Cardiac muscle cell (in vitro differentiated cells and primary cell): ENCODE measurements at places on chromosomes 6 and 20. TPM values are rescaled to one million over a fixed set of nuclear protein-coding genes. Genes with fewer than 3 reads are reported as not detected.
A peak's percentile ranks its signal among the peaks of the same experiment; 100 is the strongest.

GRCh38 chr6:33694401-33694931 lies 17.0 kb downstream of the UQCC2 start:
- DNase-seq: peak; percentile 30

DNA sequence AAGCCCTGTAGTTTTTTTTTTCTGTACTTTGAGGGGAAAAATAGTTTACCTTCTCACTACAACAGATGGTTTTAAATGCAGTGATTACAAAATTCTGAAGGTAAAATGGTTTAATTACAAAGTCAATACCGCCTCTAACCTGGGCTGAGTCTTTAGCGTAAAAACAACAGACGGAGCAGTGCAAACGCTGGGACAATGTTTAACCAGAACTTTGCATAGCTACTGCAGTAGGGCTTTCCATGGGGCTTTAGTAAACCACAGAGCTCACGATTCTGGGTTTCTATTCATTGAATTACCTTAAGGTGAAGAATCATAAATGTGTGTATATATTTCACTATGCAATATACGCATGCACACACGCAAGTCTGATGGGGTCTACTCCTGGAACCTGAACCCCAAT lies 77.9 kb downstream of the RFX6 start:
- no peak for DNase-seq

DNA sequence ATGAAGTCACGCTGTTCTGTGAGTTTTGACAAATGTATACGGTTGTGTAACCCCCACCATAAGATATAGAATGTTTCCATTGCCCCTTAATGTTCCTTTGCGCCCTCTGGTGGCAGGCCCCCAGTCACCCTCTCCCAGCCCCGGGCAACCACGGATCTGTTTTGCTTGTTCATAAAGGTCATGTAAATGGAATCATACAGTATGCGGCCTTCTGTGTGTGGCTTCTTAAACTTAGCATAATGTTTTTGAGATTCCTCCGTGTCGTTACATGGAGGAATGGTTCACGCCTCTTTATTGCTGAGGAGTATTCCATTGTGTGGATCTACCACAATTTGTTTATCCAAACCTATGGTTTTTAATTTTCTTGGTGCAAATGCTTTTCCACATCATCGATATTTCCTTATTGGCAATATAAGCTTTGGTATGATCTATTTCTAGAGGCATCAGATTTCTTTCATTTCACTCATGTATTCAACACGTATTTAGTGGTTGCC lies 28.4 kb downstream of the LYRM2 start:
- DNase-seq: peak; percentile 64

- DNase-seq: no peak
These were observed 35.3 kb downstream of the ESR1 start for GRCh38 chr6:151842816-151843215.

- DNase-seq: no peak
These were observed 27.0 kb downstream of the DNAAF9 start for GRCh38 chr20:3380228-3381070.

- no peak for DNase-seq
These were observed 28.0 kb downstream of the CAP2 start for GRCh38 chr6:17421406-17421805.

- DNase-seq: no peak
These were observed 19.5 kb downstream of the NDUFAF4 start for GRCh38 chr6:96878143-96878542.

Gene CLVS2
- polyA plus RNA-seq: not detected in 2 replicates

Gene GNAS-AS1
- polyA plus RNA-seq: 1.3 and 1.4 TPM in 2 replicates

Gene PSORS1C1
- polyA plus RNA-seq: not detected in 2 replicates

Gene CGA
- 0.51 and 1.2 TPM in 2 replicates for polyA plus RNA-seq
